Thyroid gland (tissue), 4 donors: ENCODE measurements at places on chromosomes 4 and X. TPM values are rescaled to one million over a fixed set of nuclear protein-coding genes. Genes with fewer than 3 reads are reported as not detected.

DNA sequence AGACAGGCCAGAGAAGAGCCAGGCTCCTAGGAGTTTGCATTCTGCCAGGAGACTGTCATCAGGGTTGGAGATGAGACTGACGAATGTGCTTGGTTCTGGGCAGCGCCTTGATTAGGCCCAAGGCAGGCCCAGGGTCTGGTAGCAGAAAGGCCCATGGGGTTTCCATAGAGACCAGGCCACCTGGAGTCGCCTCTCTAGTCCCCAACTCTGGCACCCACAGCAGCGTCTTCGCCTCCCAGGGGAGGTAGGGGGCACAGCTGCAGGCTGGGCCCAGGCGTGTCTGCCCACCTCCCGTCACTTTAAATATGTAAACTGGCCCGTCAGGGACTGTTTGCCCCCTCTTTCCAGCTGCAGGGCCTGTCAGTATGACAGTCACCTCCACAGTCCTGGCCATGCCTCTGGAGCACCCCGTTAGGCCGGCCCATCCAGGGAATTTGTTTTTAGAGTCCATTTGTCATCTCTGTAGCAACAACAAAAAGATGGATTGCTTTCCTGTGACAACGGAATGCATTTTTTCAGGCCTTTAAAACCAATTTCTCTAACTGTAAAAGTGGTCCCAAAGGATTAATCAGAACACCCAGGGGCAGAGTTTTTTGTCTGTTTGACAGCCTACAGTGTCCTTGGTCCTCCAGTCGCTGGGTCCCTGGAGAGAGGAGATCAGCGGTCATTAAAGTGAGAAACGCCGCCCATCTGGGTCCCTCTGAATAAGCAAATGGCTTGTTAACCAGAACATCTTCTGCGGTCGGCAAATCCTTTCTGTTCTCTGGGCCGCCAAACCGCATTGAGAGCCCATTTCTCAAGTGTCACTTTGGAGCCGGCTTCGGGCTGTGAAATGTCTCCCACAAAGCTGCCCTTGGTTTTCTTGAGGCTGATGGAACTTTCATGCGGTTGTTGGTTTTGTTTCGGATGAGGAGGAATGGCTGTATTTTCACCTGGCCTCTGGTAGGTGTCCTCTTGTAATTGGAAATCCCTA lies 153.0 kb upstream of the PSAPL1 start:
- no peak overlapping the region for H3K27ac ChIP-seq
- no peaks in the 10 kb centered on the region for H3K36me3 ChIP-seq
- DNase-seq: no peak
- no peaks in the 10 kb centered on the region for H3K4me1 ChIP-seq
- no peak overlapping the region for H3K4me3 ChIP-seq

GRCh38 chr4:174173360-174173759 lies 110.1 kb downstream of the FBXO8 start:
- no peak overlapping the region for H3K27ac ChIP-seq
- H3K36me3 ChIP-seq: no peaks in the 10 kb centered on the region
- no peaks in the 10 kb centered on the region for H3K27me3 ChIP-seq
- H3K4me1 ChIP-seq: no peaks in the 10 kb centered on the region
- no peak for DNase-seq

DNA sequence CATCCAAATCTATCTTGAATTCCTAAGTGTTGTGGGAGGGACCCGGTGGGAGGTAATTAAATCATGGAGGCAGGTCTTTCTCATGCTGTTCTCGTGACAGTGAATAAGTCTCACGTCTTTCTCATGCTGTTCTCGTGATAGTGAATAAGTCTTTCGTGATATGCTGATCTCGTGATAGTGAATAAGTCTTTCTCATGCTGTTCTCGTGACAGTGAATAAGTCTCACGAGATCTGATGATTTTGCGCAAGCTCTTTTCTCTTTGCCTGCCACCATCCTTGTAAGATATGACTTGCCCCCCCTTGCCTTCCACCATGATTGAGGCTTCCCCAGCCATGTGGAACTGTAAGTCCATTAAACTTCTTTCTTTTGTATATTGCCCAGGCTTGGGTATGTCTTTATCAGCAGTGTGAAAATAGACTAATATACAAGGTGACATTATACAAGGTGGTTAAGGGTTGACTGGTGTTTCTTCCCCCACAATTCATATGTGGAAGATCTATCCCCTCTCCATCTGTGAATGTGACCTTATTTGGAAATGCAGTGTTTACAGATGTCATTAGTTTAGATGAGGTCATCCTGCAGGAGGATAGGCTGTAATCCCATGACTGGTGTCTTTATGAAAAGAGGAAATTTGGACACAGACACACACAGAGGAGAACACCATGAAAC lies 27.6 kb downstream of the ARSD start:
- H3K4me1 ChIP-seq: peaks cover 4% of the 10 kb centered on the region
- no peaks in the 10 kb centered on the region for H3K36me3 ChIP-seq
- DNase-seq: no peak
- H3K27me3 ChIP-seq: no peaks in the 10 kb centered on the region
- H3K27ac ChIP-seq: no peak overlapping the region

- H3K27ac ChIP-seq: no peak overlapping the region
- no peak overlapping the region for H3K4me3 ChIP-seq
- no peaks in the 10 kb centered on the region for H3K4me1 ChIP-seq
- H3K27me3 ChIP-seq: no peaks in the 10 kb centered on the region
These were observed 46.9 kb downstream of the WFS1 start for GRCh38 chr4:6316461-6317003.

DNA sequence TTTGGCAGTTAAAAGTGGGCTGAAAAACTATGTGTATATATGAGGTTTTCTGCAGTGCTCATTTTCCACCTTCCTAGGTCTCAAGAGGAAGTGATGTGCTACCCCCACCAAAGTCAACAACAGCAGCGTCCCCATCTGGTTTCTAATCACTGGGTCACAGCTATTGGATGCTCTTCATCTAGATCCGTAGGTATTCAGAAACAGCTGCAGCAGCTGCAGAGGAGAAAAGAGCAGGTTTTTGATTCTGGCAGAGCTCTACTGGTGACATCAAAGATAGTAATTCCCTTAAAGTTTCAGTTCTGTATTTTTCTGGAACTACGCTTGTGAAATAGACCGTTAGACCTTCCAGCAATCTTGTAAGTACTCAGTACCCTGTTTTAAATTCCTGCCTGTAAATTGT lies 5.8 kb upstream of the GUCY2F start:
- H3K27me3 ChIP-seq: no peaks in the 10 kb centered on the region
- H3K27ac ChIP-seq: no peak overlapping the region
- H3K36me3 ChIP-seq: no peaks in the 10 kb centered on the region
- DNase-seq: no peak

GRCh38 chr4:138405466-138405891 lies 163.3 kb upstream of the SLC7A11 start:
- H3K27ac ChIP-seq: no peak overlapping the region
- no peaks in the 10 kb centered on the region for H3K27me3 ChIP-seq
- H3K4me1 ChIP-seq: peaks cover 2% of the 10 kb centered on the region
- H3K4me3 ChIP-seq: no peak overlapping the region
- no peaks in the 10 kb centered on the region for H3K36me3 ChIP-seq

- H3K4me3 ChIP-seq: no peak overlapping the region
- no peak overlapping the region for H3K27ac ChIP-seq
- DNase-seq: no peak
These were observed 6.2 kb downstream of the TIGD4 start for GRCh38 chr4:152773339-152773738.

GRCh38 chr4:476501-476900 lies 22.5 kb downstream of the ZNF721 start:
- H3K36me3 ChIP-seq: no peaks in the 10 kb centered on the region
- H3K27ac ChIP-seq: no peak overlapping the region
- peaks cover 12% of the 10 kb centered on the region for H3K4me1 ChIP-seq
- no peaks in the 10 kb centered on the region for H3K27me3 ChIP-seq
- H3K4me3 ChIP-seq: no peak overlapping the region

DNA sequence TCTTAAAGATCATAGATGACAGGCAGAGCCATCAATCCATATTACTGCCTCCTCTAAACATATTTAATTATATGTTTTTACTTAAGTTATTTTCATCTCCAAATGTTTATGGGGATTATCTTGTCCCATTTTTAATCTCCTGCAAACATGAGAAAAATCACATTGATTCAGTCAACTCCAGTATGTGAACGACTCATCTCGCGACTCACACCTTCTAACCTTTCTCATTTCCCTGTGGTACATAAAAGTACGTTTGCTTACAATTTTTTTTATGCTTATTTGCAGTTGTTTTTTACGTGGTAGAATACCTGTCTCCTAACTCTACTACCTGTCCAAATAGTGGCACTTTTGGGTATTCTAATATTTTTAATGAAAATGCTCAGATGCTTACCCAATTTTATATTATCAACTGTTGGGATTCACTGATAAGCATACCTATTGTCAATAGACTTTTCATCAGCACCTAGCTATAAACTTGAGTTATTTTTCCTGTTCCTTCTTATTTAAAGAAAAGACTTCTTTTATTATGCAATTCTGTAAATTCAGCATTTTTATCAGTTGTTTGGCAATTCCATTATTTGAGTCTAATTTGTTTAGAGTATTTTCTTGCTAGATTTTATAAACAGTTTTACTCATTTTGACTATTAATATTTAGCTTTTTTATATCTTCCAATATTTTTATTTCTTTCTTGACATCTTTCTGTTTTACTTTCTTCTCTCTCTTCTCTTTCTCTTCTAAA lies 276.6 kb downstream of the ANK2 start:
- DNase-seq: no peak
- H3K4me1 ChIP-seq: no peaks in the 10 kb centered on the region
- no peaks in the 10 kb centered on the region for H3K36me3 ChIP-seq
- no peaks in the 10 kb centered on the region for H3K27me3 ChIP-seq

DNA sequence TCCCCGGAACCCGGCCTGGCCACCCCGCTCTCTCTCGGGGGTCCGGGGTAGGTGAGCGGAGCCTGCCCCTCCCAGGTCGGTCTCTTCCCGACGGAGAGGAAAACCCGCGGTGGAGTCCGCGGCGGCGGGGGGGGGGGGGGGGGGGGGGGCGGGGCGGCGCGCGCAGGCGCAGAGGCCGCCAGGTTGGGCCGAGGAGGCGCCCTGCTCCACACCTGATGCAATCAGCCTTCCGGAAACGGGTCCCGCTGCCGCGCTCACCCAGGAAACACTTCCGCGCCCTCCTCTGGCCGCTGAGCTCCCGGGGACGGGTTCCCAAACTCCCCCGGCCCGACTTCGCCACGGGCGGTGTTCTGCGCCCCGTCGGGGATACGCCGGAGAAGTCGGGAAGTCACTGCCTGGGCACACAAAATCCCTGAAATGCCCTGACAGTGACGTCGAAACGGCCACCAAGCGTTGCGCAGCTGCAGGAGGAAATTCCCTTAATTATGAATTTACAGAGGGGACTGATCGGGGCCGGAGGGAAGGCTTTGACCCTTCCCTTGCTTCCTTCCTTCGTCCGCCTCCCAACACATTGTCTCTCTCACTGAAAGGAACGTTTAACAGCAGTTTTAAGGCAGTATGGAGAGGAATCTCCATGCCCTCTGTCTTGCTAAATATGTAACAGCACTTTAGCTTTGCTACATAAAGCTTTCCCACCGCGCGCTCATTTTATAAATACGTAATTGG lies 2.1 kb upstream of the APBB2 start:
- no peaks in the 10 kb centered on the region for H3K36me3 ChIP-seq
- peak overlapping the region; percentile 90 for H3K27ac ChIP-seq
- DNase-seq: peak; percentile 84
- H3K4me1 ChIP-seq: peaks cover 19% of the 10 kb centered on the region
- no peaks in the 10 kb centered on the region for H3K27me3 ChIP-seq

DNA sequence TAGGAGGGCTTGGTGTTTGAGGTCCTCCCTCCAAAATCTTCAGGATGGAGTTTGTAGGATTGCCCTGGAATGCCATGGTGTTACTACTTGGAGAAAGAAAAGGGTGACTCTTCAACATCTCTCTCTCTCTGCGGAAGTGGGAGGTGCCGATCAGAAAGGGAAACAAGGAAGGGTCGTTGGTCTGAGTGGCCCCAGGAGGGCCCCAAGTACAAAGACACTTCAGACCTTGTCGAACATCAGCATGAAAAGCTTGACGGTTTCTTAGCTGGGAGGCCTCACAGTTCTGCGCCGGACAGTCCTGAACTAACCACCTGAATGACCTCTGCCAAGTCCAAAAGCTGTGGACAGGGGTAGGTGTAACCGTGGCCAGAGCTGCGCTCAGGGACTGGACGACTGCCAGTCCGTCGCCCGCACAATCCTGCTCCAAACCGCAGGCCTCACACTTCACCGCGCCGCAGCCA lies 646 bp upstream of the GSX2 start:
- H3K36me3 ChIP-seq: no peaks in the 10 kb centered on the region
- no peak for DNase-seq
- H3K4me3 ChIP-seq: no peak overlapping the region
- peaks cover 24% of the 10 kb centered on the region for H3K4me1 ChIP-seq
- H3K27me3 ChIP-seq: peaks cover 69% of the 10 kb centered on the region

- H3K4me3 ChIP-seq: no peak overlapping the region
- H3K36me3 ChIP-seq: no peaks in the 10 kb centered on the region
- H3K27ac ChIP-seq: no peak overlapping the region
- no peaks in the 10 kb centered on the region for H3K4me1 ChIP-seq
- no peaks in the 10 kb centered on the region for H3K27me3 ChIP-seq
- no peak for DNase-seq
These were observed 86.2 kb downstream of the NPFFR2 start for GRCh38 chr4:72118017-72118416.

DNA sequence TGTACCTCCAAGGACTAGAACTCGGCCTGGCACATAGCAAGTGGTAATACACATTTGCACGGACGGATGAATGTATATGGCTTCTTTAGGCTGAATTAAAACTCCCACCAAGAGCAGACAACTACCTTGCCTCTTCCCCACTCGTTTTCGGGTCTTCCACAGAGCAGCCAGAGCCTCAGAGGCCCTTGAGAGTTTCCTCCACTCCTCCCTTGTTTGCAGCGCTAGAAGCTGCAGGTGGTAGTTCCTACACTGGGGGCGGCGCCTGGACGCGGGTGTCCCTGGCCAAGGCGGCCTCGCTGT lies 10.2 kb upstream of the INTU start:
- H3K36me3 ChIP-seq: no peaks in the 10 kb centered on the region
- no peaks in the 10 kb centered on the region for H3K27me3 ChIP-seq
- H3K4me3 ChIP-seq: peak overlapping the region; percentile 41
- no peak for DNase-seq

Gene GABRQ
- under 0.01 TPM for total RNA-seq

Gene SMR3B
- total RNA-seq: not detected

Gene ADGRG2
- total RNA-seq: 2.1 TPM

Gene UGT2B11
- total RNA-seq: 0.56 TPM

Gene MAGEB16
- total RNA-seq: not detected
